Right ventricle myocardium inferior (tissue), 1 donor: ENCODE measurements at places on chromosomes 7 and 10.

DNA sequence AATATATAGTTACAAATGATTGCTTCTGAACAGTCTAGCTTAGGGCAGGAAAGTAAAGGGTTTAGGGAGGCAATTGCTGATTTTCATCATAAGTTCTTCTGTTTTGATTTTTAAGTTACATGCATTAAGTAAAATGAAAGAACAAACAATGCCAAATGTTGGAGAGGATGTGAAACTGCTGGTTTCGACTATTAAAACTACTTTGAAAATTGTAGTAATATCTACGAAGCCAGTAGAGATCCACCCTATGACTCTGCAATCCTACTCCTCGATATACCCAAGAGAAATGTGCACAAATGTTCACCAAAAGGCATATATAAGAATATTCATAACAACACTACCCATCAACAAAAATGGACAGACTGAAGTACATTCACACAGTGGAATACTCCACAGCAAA is 24.3 kb downstream of the PDZD8 start:
- DNase-seq = no peak

DNA sequence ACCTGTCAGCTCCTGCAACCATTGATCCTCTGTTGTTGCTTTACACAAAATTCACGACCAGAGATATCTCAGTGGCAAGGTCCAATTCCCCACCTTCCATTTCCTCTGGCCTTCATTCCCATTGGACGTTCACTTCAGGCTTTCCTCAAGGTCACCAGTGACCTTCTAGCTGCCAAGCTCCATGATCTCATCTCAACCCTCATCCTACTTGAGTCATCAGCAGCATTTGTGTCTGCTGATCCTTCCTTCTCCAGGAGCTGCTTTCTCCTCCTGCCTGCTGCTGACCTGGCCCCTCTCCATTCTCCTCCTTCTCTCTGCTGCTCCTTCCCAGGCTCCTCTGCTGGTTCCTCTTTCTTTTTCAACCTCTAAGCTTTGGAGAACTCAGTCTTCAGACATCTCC is 66.2 kb upstream of the C10orf90 start:
- DNase-seq = no peak

DNA sequence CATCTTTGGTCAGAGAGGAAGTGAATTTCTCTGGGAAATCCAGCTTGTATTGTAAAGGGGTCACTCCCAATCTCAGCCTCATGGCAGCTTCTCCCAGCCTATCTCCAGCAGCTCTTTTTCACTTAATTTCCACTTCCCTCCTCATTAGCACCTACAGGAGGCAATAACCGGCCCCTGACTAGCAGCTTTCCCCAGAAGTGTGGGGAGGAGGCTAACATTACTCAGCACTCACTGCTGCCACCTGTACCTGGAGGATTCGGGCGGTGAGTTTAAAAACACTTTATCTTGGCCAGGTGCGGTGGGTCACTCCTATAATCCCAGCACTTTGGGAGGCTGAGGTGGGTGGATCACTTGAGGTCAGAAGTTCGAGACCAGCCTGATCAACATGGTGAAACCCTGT is 3.8 kb downstream of the NODAL start:
- DNase-seq = no peak

- no peak for DNase-seq
Measured at GRCh38 chr10:33333260-33334101, 986 bp downstream of the NRP1 start.

GRCh38 chr7:103068414-103069403 is 5.9 kb downstream of the FBXL13 start:
- DNase-seq = no peak

DNA sequence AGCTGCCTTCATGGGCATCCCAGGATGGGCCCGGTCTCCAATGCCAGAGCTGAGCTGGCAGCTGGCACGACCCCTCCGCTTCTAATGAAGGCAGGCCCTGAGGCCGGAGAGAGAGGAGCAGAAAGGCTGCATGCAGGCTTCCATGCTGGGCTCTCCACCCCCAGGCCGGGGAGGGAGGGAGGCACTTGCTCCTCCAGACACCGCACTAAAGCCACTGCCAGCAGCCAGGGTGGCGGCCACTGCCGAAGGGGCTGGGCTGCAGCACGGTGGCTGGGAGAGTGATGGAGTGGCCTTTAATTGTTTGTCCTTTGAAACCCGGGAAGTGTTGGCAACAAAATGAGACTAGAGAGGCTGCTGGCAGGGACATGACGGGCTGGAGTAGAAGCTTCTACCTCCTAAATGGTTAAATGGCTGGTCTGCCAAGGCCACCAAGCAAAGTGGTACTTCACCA is 236.5 kb downstream of the SKAP2 start:
- no peak for DNase-seq

DNA sequence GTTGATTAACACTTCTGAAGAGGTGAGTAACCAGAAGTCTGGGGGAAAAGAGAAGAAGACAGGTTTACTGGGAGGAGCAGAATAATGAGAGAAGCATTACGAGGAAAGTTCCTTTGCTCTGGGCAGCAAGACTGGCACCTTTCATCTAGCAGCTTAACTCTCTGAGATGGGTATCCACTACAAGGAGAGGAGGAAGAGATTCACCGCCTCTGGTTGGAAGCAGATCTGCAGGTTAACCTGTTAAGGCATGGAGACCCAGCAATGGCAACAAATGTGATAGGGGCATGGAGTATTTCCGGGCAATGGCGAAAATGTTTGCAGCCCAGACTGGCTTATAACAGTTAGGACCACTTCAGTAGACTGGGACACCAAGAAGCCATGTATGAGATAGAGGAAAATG is 162.2 kb downstream of the TFEC start:
- no peak for DNase-seq

DNA sequence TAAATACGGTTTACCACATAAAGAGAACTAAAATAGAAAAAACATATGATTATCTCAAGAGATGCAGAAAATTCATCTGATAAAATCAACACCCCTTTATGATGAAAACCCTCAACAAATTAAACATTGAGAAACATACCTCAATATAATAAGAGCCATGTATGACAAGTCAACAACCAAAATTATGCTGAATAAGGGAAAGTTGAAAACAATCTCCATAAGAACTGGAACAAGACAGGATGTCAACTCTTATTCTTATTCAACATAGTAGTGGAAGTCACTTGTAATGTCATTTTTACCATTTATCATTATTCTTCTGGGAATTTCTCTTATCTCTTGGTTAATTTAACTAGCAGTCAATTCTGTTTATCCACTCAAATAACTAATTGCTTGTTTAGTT is 79.0 kb downstream of the PCDH15 start:
- DNase-seq = no peak

DNA sequence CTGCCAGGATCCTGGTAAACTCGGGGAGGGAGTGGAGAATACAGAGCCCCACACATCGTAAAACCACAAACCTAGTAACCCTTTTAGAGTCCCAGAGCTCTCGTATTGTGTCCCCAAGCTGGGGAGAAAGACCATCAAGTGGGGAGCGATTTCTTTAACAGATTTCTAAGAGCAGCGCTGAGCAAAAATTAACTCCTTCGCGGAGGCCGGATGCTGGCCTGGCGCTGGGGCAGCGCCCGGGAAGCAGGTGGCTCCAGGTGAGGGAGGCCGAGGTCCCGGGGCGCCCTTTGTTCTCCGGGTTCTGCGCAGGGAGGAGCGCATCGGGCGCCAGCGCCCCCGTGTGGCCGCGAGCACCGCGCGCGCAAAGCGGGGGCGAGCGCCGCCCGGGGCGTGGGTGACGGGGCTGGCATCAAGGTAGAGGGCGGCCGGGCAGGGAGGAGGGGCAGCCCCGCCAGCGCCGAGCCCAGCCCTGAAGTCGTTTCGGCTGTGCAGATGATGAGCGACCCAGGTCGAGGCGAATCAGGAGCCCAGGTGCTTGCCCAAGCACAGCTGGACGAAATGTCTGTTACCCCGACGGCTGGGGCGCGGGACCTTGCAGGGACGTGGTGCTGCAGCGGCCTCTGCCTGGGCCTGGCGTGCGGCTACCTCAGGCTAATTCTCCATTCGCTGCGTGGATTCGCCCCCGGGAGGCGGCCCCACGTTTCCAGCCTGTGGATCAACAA is 10.4 kb upstream of the FGFR2 start:
- DNase-seq = no peak

DNA sequence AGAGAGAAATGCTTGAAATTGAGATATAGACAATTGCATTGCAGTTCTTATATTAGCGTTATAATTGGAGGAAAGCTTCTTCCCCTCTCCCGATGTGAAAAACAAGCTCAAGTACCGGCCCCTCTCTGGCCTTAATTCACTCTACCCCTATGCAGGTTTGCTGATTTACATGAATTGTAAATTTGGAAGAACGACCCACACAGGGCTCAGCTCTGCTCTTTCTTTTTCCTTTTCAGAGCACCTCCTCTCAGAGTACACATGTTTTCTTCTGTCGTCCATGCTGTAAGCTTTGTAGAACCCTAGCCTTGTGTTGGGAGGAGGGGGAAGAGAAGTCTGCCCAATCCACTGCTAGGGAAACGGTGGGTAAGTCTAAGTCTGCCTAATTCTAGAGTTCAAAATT is 140.8 kb downstream of the IQUB start:
- DNase-seq = no peak

DNA sequence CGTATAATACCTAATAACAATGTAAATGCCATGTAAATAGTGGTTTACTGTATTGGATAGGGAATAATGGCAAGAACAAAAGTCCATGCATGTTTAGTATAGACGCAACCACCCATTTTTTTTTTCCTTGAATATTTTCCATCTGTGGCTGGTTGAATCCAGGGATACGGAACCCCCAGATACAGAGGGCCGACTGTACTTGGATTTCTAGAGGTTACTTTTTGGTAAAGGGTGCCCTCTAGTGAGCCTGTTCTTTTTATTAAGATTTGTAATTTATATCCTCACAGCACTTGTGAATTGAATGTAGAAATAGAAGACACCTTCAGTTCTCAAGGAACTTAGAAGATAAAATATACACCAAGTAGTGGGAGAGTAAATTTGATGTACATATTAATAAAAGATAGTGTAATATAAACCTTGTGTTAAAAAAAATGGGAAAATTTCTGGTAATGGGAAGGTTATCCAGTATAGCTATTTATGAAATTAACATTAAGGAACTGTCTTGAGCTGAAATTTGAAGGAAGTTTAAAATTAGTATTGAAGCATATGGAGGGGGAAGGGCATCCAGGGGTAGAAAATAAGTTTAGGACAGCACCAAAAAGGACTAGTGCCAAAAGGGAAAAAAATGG is 32.0 kb downstream of the EXOC6 start:
- DNase-seq = no peak

DNA sequence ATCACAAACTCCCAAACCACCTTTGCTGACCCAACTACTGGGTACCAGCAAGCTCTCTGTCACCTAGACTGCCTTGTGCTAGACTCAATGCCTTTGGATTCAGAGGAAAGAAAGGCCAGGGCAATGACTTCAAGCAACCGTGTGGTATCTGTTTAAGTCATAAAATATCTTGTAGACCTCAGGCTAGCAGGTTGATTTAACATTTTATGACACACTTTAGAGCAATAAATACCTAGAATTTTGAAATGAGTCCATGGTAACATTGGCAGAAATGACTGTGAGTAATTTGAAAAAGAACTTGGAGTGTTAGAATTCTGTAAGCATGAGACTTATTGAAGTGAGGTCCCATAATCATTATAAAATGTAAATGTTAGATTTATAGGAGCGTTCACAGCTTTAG is 87.2 kb downstream of the TWIST1 start:
- DNase-seq = no peak

DNA sequence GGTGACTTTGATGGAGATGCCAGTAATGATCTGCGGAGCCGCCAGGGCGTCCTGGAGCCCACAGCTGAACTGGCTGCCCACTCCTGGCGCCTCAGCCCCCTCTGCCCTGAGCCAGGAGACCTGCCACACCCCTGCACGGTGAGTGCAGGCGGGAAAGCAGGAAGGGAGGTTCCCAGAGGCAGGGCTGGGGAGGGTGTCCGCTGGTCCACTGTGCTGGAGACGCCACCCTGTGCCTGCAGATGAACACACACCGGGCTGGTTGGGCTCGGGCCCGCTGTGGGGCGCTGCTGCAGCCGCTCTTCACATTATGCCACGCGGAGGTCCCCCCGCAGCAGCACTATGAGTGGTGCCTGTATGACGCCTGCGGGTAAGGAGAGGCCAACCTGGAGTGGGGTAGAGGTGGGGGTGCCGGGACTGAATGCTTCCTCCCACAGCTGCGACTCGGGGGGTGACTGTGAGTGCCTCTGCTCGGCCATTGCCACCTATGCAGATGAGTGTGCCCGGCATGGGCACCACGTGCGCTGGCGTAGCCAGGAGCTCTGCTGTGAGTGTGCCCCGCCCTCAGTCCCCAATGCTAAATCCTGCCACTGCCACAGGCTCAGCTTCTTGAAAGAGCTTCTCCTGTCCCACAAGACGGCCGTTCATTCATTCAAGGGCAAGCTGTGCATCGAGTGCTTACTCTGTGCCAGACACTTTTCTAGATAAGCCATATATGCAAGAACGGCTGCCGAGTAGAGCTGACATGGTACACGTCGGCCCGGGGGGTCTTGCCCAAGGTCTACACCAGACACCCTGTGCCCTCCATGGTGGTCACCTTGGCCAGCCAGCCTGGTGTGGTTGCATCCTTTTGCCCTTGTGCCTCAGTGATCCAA is 14.3 kb upstream of the ZNF467 start:
- no peak for DNase-seq

- no peak for DNase-seq
Measured at GRCh38 chr7:78635026-78635793, 818.3 kb downstream of the MAGI2 start.

- DNase-seq = no peak
Measured at GRCh38 chr7:94778711-94779459, 123.0 kb upstream of the SGCE start.

GRCh38 chr7:22561895-22562593 is 62.1 kb upstream of the STEAP1B start:
- DNase-seq = no peak

GRCh38 chr10:100600218-100600617 is 64.5 kb downstream of the HIF1AN start:
- DNase-seq = no peak

DNA sequence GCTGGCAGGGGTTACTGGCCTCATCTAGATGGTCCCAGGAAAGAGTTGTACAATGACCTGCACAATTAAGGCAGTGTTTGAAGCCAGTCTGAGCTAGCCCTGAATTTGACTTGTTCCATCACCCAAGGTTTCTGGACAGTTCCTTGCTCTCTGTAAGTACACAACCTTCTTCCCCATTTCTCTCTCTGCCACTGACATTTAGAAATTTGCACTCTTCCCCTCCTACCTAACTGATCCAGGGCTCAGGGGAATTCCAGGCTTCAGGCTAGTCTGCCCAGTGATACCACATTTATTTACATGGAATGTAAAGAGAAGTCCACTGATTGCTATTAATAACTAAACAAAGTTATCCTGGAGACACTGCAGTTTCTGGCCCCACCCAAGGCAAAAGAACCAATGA is 139.0 kb upstream of the GPR26 start:
- no peak for DNase-seq

DNA sequence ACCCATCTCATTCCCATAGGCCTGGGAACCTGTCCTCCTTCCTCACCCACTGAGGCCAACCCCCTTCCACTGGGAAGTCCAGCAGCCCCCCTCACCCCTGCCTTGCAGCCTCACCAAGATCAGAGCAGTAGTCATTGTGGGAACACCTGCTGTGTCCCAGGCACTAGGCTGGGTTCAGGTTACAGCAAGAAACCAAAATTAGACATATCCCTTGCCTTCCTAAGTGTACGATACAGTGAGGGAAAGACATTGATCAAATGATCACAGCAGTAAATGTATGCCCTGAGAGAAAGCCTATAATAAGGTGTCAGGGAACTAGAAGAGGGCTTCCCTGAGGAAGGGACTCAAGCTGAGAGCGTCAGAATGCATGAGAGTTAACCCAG is 17.0 kb upstream of the C10orf105 start:
- no peak for DNase-seq

- DNase-seq = no peak
Measured at GRCh38 chr10:54496852-54497251, 304.2 kb downstream of the PCDH15 start.
